ENCODE measurements at places on chromosomes 7 and 10.

GRCh38 chr7:75879771-75880184 is 944 bp downstream of the RHBDD2 start:
- no peak for DNase-seq

- no peak for DNase-seq
Observed at GRCh38 chr10:102982296-102982695, 64.2 kb downstream of the CNNM2 start.

- DNase-seq = no peak
Observed at GRCh38 chr10:120818301-120818700, 32.9 kb upstream of the WDR11 start.

- no peak for DNase-seq
Observed at GRCh38 chr7:65509368-65510186, 135.9 kb downstream of the ZNF92 start.

DNA sequence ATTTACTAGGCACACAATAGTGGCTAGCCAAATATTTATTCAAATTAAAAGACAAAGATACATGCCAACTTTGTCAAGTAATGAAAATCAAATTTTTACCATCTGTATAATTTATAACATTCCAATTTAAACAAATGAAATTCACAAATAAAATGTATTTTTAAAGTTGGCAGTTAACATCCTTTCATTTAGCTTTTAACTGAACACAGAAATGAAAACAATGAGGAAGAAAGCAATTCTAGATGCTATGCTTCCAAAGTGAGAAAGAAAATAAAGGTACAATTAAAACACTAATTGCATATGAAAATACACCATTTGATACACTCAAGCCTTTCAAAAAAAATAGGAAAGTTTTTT is 123.1 kb downstream of the MPP7 start:
- DNase-seq = no peak

DNA sequence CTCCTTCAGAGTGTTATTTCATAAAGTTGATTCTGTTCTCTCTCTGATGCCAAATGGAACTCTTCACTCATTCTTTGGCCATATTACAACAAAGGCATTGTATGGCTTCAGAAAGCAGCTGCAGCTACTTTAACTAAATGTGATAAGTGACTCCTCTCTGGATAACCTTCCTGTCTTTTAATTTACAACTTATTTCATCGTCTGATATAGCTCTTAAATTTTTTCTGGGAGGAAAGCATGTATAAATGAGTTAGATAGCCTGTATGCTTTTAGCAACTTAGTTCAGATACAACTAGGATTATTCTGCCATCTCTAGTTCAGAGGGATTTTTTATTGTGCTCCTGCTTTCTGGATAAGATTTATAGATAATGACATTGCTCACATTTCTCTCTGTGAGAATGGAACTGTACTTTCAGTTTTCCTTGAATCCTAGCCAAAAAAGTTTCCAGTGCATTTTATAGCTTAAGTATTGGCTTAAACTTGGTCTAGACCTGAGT is 57.5 kb downstream of the KLHDC10 start:
- DNase-seq = no peak
